ENCODE measurements at places on chromosomes 16 and 17.
A peak's percentile ranks its signal among the peaks of the same experiment; 100 is the strongest.

DNA sequence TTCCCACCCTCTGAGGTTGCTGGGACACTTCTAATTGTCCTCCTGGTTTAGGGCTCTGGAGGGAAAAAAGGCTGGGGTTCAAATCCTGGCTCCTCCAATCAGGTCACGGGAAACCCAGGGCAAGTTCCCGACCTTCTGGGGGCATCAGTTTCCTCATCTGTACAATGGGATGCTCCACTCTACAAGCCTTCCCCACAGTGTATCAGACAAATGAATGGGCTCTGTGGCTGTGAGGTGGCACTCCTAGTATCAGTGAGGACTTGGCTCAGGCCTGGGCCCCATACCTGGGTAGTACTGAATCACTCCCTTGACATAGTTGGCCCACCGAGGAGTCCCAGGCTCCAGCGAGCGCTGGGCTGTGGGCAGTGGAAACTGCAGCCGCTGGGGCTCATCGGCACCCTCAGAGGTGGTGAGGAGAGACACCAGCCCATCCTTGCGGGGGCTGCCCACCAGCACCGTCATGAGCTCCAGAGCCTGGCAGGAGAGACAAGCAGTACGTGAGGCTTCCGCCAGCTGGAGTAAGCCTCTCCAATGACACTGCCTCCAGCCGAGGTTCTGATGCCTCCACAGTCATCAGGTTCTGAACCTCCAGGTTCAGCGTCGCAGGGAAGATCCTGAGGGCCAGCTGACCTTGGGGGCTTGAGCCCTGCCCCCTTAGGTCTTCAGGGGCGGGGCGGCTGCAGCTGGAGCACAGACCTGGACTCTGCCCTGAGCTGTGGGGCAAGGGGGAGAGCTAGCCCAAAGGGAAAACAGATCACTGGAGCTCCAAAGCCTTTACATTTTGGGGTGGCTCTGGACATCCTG lies 1.2 kb downstream of the GALK1 start:
- DNase-seq = no peak

- peak; percentile 34 for DNase-seq
Observed at GRCh38 chr17:37438141-37438540, 31.5 kb downstream of the TADA2A start.

DNA sequence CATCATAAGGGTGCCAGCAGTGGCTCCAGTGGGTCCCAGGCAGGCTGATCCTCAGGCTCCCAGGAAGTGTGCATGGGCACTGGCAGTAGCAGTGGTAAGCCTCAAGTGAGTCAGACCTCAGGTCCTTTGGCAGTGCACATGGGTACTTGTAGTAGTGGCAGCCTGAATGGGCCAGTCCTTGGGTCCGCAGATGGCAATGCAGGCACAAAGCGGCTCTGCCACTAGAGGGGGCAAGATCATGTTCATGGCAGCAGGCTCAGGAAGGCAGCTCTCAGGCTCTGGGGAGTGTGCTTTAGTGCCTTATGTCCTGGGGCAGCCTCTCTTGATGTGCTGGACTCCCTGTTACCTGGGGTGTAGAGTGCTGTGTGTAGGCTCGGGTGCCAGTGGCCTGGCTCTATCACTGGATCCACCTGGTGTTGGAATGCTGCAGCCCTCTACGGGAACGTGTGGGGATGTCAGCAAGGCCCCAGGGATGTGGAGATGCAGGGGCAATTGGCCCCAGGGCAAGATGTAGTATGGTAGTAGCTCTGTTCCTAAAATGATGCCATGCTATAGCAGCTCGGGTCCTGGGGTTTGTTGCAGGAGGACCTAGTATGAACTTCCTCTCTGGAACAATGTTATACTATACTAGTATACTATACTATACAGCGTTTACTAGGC lies 11.0 kb downstream of the ACSM3 start:
- DNase-seq = peak; percentile 88

DNA sequence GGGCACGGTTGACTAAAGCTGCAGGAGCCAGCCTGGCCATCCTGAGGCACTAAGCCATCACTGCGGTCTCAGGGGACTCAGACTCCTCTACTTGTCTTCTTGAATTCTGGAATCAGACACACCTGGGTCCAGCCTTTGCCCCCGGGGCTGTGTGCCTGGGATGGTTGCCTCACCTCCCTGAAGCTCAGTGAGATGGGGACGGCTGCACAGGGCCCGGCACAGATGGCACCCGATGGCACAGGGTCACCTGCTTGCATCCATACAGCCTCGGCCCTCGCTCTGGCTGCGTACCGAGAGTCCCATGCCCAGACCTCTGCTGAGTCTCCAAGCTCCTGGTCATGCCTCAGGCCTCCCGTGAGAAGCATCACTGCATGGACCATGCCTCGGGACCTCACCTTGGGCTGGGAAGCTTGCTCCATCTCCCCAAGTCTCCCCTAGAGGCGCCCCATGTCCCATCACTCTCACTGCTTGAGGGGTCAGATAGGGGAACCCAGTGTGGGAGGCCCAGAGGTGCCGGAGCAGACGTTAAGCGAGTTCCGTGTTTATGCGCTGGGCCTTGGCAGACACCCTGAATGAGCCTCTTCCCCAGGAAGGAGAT lies 316.3 kb downstream of the SEC14L1 start:
- peak; percentile 62 for DNase-seq

All from hematopoietic multipotent progenitor cell treated with erythropoietin and hydrocortisone succinate and interleukin-3 and kit ligand, for 4 days (in vitro differentiated cells).